ENCODE measurements at places on chromosomes 12 and 14.

DNA sequence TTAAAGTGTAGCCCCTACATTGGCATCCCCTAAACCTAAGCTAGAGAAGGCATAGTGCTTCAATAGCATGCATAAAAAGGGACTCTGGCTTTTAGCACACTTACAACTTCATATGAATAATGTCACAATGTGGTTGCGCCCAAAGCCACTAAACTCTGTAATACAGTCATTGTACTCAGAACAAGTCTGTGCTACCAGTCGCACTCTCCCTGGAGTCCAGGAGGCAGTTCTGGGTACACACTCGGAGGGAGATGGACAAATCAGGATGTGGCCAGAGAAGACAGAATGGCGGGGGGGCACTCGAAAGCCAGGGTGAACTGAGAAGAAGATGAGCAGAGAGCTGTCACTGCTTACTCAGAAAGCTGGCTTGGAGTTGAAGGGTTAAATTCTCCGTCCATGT lies 10.6 kb downstream of the SAMD4A start:
- no peak for DNase-seq

GRCh38 chr14:87829543-87829942 lies 163.4 kb downstream of the GALC start:
- no peak for DNase-seq

DNA sequence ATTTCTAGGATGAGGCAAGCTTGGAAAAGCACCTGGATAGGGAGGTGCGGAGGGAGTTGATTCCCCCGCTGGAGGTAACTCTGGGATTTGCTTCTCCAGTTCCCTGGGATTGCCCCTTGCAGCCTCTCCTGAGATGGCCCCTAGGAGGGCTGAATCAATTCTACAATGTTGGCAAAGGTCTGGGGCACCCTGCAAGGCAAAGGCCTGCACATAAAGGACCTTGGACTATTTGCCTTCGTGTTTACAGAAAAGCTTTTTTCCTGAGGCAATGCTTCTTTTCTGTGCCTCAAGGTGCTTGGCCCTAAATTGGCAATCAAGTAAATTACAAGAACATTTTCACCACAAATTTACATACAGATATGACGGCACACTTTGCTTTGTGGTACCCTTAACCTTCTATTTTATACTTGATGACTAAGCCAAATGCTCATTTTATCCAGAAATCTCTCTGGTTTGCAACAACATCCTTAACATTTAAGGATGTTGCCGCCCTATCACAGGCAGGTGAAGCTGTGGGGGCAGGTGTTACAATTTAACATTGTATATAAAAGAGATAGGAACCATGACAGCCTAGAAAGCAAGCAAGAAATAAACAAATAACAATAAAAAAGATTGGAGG lies 40.3 kb downstream of the TIMELESS start:
- no peak for DNase-seq

GRCh38 chr12:1800401-1801302 lies 19.7 kb upstream of the LRTM2 start:
- DNase-seq, result peak; percentile 81

DNA sequence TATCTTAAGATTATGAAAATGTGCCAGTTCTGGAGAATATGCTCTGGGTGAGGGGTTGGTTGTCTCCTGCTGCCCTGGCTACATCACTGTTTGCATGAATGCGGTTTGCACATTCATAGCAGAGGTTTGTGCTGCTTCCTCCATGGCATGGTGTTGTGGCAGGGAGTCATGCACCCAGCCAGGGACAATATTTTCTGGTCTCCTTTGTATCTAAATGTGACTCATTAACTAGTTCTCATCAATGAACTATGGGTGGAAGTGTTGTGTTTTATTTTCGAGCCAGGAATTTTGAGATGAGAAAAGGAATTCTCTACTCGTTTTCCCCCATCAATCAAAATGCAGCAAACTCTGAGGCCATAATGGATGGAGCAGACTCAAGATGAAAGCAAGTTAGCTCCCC lies 527.3 kb downstream of the SNAPC1 start:
- DNase-seq, result no peak

- DNase-seq, result no peak
Measured at GRCh38 chr14:21866479-21866878, 192.9 kb upstream of the OR4E1 start.

GRCh38 chr14:99313234-99313633 lies 41.2 kb upstream of the BCL11B start:
- no peak for DNase-seq

DNA sequence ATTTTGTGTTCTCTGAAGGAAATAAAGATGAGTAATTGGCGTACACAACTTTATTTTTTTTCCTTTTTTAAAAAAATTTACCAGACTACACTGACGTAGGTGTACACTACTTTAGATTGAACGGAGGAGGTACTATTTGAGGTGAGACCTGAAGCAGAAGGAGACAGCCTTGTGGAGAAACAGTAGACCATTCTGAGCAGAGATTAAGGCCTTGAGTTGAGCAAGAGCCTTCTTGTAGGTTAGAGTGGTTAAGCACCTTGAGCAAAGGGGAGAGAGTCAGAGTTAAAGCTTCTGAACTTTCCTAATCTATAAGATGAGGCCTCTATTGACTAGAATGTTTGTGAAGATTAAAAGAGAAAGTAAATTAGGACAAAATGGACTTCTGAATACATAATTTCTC lies 2.5 kb downstream of the LEMD3 start:
- DNase-seq, result no peak

- no peak for DNase-seq
Measured at GRCh38 chr12:75984577-75985182, 46.9 kb downstream of the PHLDA1 start.

- no peak for DNase-seq
Measured at GRCh38 chr12:51056242-51056641, 8.1 kb downstream of the LETMD1 start.

DNA sequence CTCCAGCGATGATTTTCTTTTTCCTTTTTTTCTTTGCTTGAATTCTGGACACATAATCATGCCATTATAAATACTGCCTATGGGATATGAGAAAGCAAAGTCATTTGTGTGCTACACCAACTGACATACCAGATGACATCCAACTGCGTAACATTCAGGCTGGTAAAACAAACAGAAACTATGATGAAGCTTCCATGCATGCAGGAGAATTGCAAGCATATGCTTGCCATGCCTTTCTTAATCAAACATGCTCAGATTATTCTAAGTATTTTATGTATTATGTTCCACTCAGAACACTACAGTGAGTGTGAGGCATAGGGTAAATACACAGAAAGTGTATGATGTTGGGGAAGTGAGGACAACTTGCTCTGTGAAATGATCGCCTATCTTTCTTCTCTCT lies 97.4 kb downstream of the C12orf50 start:
- no peak for DNase-seq

- no peak for DNase-seq
Measured at GRCh38 chr14:32567543-32568384, 238.7 kb downstream of the AKAP6 start.

- no peak for DNase-seq
Measured at GRCh38 chr12:59808317-59808910, 212.6 kb downstream of the SLC16A7 start.

GRCh38 chr12:94916663-94917062 lies 86.8 kb downstream of the NDUFA12 start:
- no peak for DNase-seq

DNA sequence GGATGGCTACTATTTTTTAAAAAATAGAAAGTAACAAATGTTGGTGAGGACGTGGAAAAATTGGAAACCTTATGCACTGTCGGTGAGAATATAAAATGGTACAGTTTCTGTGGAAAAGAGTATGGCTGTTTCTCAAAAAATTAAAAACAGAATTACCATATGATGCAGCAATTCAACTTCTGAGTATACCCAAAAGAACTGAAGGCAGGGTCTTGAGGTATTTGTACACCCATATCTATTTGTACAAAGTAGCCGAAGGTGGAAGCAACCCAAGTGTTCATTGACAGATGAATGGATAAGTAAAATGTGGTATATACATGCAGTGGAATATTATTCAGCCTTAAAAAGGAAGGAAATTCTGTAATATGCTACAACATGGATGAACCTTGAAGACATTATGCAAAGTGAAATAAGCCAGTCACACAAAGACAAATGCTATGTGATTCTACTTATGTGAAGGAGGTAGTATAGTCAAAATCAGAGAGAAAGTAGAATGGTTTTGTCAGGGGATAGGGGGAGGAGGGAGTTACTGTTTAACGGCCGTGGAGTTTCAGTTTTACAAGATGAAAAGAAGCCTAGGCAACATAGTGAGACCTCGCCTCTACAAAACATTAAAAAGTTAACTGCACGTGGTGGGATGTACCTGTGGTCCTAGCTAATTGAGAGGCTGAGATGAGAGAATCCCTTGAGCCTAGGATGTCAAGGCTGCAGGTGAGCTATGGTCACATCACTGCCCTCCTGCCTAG lies 38.4 kb upstream of the CCT2 start:
- no peak for DNase-seq

Measured in BE2C (cell line).